ENCODE measurements at places on chromosomes 4 and X.

DNA sequence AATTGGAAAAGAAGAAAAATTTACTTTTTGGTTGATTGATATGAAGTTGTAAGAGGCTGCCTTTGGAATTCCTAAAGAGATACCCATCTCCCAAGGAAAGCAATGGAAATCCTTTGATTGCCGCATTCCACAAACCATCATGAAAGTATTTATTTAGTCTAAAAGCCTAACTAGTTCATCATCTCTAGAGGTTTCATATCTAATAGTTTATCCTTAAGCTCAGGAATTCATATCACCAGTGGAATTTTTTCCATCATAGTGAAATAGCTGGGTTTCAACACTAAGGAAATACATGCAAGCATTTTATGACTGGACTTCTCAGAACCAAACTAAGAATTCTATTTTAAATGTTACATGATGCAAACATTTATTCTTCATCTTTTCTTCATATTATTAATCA, 144.9 kb downstream of the FBXO8 start:
- DNase-seq = no peak

GRCh38 chr4:133320576-133321170, 171.6 kb downstream of the PCDH10 start:
- no peak for DNase-seq

GRCh38 chr4:8517946-8518345, 62.2 kb upstream of the GPR78 start:
- no peak for DNase-seq

DNA sequence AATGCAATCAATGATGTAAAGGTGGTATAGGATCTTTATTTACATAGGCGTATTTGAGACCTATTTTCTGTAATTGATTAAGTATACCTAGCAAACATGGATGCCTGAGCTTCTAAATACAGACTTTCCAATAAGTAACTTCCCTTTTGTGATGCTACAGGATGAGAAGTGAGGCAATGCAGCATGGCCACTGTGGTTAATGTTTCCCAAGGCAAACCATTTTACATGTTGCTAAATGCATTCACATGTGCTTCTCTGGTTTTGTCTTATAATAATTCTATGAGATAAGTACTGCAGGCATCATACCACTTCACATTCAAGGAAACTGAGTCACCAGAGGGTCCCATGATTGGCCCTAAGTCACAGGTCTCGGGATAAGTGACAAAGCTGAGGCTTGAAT, 35.7 kb upstream of the NKX3-2 start:
- DNase-seq = no peak

- no peak for DNase-seq
Observed at GRCh38 chr4:143083756-143084472, 100.8 kb upstream of the USP38 start.

DNA sequence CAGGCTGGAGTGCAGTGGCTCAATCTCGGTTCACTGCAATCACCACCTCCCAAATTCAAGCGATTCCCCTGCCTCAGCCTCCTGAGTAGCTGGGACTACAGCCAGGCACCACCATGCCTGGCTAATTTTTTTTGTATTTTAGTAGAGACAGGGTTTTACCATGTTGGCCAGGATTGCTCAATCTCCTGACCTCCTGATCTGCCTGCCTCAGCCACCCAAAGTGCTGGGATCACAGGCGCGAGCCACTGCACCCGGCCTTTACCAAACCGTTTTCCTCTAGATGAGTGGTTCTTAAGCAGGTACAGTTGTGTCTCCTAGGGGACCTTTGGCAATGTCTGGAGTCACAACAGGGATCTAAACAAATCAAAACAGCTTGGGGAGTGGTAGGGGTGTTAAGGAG, 11.6 kb downstream of the AMELX start:
- no peak for DNase-seq

DNA sequence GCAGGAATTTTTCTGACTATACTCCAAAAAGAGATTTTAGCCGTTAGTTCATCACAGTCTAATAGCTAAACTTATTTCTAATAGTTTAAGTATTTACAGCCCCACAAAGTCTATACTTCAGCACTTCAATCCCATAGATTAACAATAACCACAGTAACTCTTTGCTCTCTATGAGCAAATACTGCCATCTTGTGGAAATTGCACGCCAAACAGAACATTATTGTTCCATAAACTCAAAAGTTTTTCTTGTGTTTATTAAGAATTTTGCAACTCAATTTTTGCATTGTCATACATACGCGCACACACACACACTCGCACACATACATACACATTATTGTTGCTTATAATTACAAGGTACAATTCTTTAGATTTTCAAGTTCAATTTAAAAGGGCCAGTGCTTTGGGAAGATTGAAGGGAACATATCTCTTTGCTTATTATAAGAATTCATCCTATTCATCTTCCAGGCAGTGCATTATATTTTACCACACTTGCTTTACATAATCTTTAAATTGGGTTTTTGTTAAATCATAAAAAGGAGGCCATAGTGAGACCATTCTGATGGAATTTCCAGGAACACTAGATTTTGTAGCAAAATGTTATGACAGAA, 63.8 kb upstream of the ATOH1 start:
- no peak for DNase-seq

- DNase-seq = no peak
Observed at GRCh38 chrX:122269243-122269781, 914.8 kb upstream of the GRIA3 start.

DNA sequence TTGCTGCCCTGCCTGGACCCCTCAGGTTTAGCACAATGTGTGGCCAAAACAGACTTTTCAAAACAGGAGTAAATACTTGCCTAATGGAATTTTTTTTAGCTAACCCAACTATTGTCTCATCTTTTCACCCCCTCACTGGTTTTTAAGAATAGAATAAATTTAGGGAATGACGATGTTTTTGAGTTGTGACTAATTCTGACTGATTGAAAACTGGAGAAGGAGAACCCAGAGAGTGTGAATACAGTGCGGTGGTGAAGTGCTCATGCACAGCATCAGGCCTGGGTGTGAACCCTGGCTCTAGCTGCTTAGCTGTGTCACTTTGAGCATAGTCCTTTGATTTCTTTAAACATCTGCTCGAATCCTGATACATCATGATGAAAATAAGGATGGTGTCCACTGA, 10.5 kb downstream of the ANTXR2 start:
- peak; percentile 31 for DNase-seq

Measured in activated T-cell treated with anti-CD3 and anti-CD28 coated beads, Interleukin-2, amount 50 U/mL, for 72 hours (primary cell).